RPMI7951 (cell line): ENCODE measurements at places on chromosomes 12 and 14.

- no peak for DNase-seq
These were observed 11.2 kb upstream of the POP5 start for GRCh38 chr12:120592121-120593049.

GRCh38 chr12:132658149-132658894, 28.8 kb downstream of the POLE start:
- DNase-seq: no peak

DNA sequence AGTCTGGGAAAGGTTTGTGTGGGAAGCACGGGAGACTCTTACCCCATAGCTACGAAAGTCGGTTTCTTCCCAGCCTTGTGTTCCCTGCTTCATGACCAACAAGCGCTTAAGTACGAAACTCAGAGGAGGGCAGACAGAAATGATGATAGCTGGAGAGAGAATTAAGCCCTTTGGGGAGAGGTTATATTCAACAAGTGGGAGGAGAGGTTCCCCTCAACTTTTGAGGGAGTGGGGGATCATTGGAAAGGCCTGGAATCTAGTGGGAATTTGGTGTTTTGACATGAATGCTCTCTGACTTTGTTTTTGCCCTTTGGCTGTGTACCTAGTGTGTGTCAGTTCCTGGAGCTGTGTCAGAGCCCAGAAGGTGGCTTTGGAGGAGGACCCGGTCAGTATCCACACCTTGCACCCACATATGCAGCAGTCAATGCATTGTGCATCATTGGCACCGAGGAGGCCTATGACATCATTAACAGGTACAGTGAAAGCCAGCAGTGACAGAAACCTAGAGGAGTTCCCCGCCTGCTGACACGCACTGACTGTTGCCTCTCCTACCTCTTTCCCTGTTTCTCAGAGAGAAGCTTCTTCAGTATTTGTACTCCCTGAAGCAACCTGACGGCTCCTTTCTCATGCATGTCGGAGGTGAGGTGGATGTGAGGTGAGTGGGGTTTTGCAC, 40.6 kb downstream of the FNTB start:
- DNase-seq: no peak

- no peak for DNase-seq
These were observed 4.3 kb upstream of the HOXC12 start for GRCh38 chr12:53950437-53950773.

DNA sequence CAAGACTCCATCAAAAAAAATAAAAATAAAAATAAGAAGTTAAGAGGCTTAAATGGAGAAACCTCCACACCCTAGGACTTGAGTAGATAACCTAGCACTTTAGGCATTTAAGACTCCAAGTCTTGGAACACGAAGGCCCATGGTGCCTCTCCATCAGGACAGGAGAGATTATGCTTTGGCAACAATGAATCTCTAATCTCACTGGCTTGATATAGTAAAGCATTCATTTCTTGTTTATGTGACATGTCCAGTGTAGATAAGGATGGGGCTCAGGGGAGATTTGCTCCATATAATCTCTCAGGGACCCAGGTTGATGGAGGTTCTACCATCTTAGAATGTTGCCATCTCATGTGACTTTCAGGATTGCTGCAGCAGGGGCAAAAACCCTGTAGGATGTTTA, 117.7 kb upstream of the FUT8 start:
- no peak for DNase-seq

- no peak for DNase-seq
These were observed 81.2 kb downstream of the PCNX1 start for GRCh38 chr14:70988452-70988851.

DNA sequence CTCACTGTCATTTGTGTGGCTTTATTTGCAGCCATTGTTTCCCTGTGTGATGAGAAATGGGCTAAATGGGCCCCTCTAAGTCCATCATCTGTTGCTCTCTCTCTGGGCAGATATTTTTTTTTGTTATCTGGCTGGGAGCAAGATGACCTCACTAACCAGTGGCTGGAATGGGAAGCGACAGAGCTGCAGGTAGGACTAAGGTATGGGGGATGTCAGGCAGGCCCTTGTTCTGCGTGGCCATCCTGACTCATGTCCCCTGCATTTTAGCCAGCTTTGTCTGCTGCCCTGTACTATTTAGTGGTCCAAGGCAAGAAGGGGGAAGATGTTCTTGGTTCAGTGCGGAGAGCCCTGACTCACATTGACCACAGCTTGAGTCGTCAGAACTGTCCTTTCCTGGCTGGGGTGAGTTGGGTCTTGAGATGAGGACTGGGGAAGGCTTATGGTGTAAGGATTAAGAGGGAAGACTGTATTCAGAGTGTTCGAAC, 1.3 kb downstream of the MARS1 start:
- DNase-seq: peak; percentile 19

DNA sequence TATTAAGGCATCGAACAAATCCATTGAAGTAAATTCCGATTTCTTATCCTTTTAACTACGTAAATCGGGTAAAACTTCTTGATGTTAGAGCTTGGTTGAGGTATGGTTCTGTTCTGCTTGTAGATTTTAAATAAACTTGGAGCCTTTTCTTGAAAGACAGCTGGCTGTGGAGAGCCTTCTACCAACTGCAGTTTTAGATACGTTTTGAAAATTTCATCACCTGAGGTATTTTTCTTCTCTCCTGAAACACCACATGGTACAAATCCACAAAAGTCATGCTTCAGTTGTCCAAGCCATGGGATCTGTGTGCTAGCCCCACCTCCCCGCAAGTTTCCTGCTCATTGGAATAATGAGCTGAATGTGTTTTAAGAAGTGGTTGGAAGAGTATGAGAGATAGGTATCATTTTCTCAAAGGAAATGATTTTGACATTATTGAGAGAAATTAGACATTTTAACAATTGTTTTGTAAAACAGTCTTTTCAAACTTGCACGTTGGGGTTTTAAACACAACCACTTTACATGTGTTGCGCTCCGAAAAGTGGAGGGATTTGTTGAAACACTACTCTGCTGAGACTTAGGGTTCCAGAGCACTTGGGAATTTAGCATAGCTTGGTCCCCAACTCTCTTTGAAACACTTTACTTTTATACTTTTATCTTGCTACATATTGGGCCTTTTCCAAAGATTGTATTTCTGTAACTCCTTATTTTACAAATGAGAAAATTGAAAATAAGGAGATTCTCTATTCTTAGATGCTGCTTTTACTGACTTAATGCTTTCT, 1.4 kb downstream of the PPM1A start:
- peak; percentile 21 for DNase-seq

DNA sequence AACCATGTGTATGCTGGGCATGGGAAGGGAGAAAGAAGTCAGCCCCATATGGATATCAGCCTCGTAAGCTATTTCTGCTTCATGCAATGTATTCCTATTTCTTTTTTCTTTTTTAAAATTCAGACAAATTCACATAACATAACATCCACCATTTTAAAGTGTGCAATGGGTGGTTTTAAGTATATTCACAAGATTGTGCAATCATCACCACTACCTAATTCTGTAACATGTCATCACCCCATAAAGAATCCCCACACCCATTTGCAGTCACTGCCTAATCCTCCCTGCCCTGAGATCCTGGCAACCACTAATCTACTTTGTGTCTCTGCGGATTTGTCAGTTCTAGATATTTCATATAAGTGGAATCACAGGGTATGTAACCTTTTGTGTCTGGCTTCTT, 9.5 kb downstream of the POMT2 start:
- DNase-seq: no peak

- no peak for DNase-seq
These were observed 2.7 kb downstream of the ZNF410 start for GRCh38 chr14:73889376-73889775.

- DNase-seq: no peak
These were observed 81.8 kb upstream of the FOXN3 start for GRCh38 chr14:89498878-89499277.

GRCh38 chr12:18139989-18140596, 50.1 kb upstream of the RERGL start:
- peak; percentile 28 for DNase-seq

- DNase-seq: no peak
These were observed 38.1 kb upstream of the PPP1R13B start for GRCh38 chr14:103885509-103885932.

DNA sequence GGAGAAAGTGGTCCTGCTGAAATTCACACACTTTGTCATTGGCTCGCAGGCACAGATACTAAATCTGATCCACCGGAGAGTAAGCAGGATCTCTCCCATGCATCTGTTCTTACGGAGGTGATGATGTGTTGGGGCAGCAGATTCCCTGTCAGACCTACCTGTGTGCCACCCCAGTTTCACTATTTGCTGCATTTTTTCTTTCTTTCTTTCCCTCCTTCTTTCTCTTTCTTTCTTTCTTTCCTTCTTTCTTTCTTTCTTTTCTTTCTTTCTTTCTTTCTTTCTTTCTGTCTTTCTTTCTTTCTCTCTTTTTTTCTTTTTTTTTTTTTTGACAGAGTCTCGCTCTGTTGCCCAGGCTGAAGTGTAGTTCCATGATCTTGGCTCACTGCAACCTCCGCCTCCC, 37.4 kb downstream of the WSCD2 start:
- DNase-seq: no peak

DNA sequence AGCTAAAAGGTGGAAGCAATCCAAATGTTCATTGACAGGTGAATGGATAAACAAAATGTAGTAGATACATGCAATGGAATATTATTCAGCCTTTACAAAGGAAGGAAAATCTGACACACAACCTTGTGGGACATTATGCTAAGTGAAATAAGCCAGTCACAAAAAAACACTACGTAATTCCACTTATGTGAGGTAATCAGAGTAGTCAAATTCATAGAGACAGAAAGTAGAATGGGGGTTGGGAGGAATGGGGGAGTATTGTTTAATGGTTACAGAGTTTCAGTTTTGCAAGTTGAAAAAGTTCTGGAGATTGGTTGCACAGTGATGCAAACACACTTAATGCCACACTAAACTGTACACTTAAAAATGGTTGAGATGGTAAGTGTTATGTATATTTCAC, 62.8 kb downstream of the LIN52 start:
- DNase-seq: no peak

DNA sequence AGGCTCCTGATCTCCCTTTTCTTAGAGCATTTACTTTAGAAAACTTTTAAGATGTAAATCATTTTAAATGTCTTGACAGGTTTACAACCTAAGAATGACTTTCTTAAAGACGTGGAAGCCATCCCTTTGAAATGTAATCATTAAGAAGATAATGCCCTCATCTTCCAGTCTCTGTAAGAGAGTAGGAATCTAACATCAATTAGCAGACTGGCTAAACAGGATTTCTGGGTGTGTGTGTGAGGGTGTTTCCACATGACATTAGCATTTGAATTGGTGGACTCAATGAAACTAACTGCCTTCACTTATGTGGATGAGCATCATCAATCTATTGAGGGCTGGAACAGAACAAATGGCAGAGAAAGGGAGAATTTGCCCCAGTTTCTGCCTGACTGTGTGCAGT, 329.5 kb downstream of the RPL10L start:
- no peak for DNase-seq

DNA sequence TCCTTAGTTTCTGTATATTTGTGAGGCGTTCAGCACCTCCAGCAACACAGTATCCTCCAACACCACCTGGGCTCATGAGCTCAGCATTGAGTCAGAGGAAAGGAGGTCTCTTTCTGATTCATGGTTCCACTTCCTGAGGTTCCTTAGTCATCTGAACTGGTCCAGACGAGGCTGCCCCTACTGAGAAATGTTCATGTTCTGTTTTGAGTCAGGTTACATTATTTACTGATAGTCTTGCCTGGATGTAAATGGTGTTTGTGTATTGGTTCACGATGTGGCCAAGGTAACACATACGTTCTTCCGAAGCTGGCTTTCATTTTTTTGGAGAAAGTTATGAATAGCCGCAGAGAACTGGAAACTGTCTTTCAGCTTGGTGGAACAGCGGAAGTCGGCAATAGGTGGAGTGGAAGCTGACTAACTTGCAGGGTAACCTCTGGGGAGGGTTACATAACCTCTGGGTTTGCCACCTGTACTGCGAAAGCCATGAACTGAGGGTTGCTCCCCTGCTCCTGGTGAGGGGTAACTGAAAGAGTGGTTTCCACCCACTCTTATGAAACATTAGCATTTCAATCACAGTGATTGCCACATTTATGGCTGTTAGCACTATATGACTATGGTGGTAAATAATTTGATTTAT, 42.2 kb upstream of the MANSC4 start:
- DNase-seq: peak; percentile 83

- DNase-seq: no peak
These were observed 15.1 kb upstream of the SYNDIG1L start for GRCh38 chr14:74441113-74441512.

- peak; percentile 94 for DNase-seq
These were observed 24.0 kb downstream of the SSH1 start for GRCh38 chr12:108833355-108833733.

DNA sequence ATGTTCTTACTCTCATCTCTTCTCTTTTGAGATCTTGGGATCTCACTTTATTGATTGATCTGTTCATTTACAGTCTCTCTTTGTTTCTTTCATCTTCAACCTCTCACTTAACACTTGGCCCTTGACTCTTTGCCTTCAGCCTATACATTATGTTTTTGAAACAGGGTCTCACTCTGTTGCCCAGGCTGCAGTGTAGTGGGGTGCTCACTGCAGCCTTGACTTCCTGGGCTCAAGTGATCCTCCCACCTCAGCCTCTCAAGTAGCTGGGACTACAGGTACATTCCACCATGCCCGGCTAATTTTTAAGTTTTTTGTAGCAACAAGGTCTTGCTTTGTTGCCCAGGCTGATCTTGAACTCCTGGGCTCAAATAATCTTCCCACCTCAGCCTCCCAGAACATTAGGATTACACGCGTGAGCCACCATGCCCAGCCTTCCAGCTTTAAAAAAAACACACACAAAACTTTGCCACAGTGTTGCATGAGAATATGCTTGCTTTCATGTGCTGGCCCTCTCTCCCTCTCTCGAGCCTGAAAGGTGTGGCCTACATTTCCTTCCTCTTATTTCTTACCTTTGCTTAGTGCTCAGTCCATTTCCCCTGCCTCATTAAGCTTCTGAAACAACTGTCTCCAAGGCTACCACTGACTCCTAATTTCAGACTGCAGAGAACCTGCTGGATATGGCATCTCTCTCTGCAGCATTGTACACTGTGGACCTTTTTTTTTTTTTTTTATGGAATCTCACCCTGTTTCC, 9.9 kb downstream of the DIP2B start:
- no peak for DNase-seq

DNA sequence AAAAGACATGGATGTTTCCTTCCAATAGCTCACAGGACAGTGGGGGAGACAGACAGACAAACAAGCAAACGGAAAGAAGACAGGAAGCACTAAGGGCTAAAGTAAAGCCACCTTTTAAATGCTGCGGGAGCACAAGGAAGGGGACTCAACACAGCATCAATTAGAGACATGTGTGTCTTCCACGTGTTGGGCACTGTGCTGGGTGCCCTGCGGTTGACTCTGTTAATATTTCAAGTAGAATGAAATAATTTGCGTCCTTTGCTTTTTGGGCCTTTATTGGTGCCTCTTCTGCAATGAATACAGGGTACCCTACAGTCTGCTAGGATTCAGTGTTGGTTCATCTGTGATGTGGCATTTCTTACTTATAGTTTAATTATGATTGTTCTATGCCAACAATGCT, 90.9 kb upstream of the CPM start:
- DNase-seq: no peak

- DNase-seq: no peak
These were observed 42.0 kb downstream of the EVL start for GRCh38 chr14:100107236-100107635.
